CD4-positive, alpha-beta T cell (primary cell): ENCODE measurements at places on chromosomes 7 and 10. TPM values are rescaled to one million over a fixed set of nuclear protein-coding genes. Genes with fewer than 3 reads are reported as not detected.

DNA sequence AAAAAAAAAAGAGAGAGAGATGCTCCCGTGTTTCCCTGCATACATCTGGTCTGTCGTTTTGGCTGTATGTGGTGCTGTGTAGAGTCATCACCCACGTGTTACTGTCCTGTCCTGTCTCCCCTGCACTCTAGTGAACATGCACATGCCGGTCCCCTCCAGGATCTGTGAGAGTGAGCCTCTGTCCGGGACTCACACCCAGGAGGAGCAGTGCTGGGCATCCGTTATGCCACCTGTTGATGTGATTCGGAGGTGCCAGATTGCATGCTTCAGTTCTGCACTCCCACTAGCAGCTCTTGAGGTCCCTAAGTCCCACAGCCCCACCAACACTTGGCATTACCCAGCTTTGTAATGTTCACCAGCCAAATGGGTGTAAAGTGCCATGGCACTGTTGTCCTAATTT lies 16.4 kb downstream of the GHRHR start:
- peaks cover 13% of the 10 kb centered on the region for H3K4me1 ChIP-seq
- H3K27me3 ChIP-seq, result peaks cover 8% of the 10 kb centered on the region
- no peaks in the 10 kb centered on the region for H3K36me3 ChIP-seq
- no peak for DNase-seq
- no peak overlapping the region for H3K27ac ChIP-seq

GRCh38 chr7:101402081-101402779 lies 39.6 kb downstream of the COL26A1 start:
- no peaks in the 10 kb centered on the region for H3K27me3 ChIP-seq
- H3K36me3 ChIP-seq, result no peaks in the 10 kb centered on the region
- DNase-seq, result no peak
- no peak overlapping the region for H3K27ac ChIP-seq

GRCh38 chr7:110061387-110061786 lies 1029.5 kb upstream of the LRRN3 start:
- no peak overlapping the region for H3K4me3 ChIP-seq
- H3K36me3 ChIP-seq, result no peaks in the 10 kb centered on the region
- no peak for DNase-seq
- H3K27me3 ChIP-seq, result no peaks in the 10 kb centered on the region
- H3K4me1 ChIP-seq, result no peaks in the 10 kb centered on the region

GRCh38 chr10:98217801-98218200 lies 50.2 kb downstream of the LOXL4 start:
- H3K27me3 ChIP-seq, result no peaks in the 10 kb centered on the region
- no peaks in the 10 kb centered on the region for H3K4me1 ChIP-seq
- DNase-seq, result no peak
- no peak overlapping the region for H3K4me3 ChIP-seq
- no peak overlapping the region for H3K27ac ChIP-seq

- H3K36me3 ChIP-seq, result no peaks in the 10 kb centered on the region
- no peak for DNase-seq
- H3K27ac ChIP-seq, result no peak overlapping the region
- no peaks in the 10 kb centered on the region for H3K4me1 ChIP-seq
- H3K4me3 ChIP-seq, result no peak overlapping the region
Measured at GRCh38 chr10:43683451-43684291, 35.0 kb upstream of the ZNF32 start.

- no peak for DNase-seq
- H3K4me3 ChIP-seq, result no peak overlapping the region
- H3K36me3 ChIP-seq, result no peaks in the 10 kb centered on the region
- H3K27me3 ChIP-seq, result no peaks in the 10 kb centered on the region
- no peak overlapping the region for H3K27ac ChIP-seq
- peaks cover 5% of the 10 kb centered on the region for H3K4me1 ChIP-seq
Measured at GRCh38 chr7:132760244-132760623, 184.0 kb upstream of the PLXNA4 start.

GSTO1 gene
- total RNA-seq, result 23.9 TPM

- H3K4me1 ChIP-seq, result peaks cover 14% of the 10 kb centered on the region
- no peak for DNase-seq
- no peak overlapping the region for H3K4me3 ChIP-seq
- no peak overlapping the region for H3K27ac ChIP-seq
- H3K27me3 ChIP-seq, result no peaks in the 10 kb centered on the region
Measured at GRCh38 chr7:22858640-22859561, 36.3 kb upstream of the TOMM7 start.

- no peaks in the 10 kb centered on the region for H3K4me1 ChIP-seq
- H3K4me3 ChIP-seq, result no peak overlapping the region
- H3K36me3 ChIP-seq, result no peaks in the 10 kb centered on the region
- no peak for DNase-seq
- H3K27ac ChIP-seq, result no peak overlapping the region
Measured at GRCh38 chr10:130337305-130337640, 201.1 kb downstream of the GLRX3 start.

C7orf57 gene
- total RNA-seq, result 0.56 TPM

DNA sequence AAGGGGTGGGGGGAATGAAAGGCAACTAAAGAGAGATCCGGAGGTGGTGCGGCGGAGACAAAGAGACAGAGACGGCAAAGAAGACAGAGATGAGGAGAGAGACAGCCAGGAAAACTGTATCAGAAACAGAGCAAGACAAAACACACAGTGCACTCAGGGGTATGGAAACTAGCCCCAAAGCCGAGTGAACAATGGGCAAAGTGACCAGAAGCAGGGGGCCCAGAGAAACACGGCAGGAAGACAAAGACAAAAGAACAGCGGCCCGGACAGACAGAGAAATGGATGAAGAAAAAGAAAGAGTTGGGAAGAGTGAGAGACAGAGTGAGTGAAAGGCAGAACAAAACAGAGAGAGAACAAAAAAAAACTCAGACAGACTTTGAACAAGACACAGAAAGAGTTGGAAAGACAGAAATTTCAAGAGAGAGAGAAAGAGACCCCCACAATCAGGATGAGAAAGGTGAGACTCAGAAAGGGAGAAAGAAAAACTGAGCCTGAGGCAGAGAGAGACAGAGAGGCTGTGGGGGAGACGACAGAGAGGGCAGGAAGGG lies 60.6 kb upstream of the PAX2 start:
- no peaks in the 10 kb centered on the region for H3K36me3 ChIP-seq
- H3K27ac ChIP-seq, result no peak overlapping the region

DNA sequence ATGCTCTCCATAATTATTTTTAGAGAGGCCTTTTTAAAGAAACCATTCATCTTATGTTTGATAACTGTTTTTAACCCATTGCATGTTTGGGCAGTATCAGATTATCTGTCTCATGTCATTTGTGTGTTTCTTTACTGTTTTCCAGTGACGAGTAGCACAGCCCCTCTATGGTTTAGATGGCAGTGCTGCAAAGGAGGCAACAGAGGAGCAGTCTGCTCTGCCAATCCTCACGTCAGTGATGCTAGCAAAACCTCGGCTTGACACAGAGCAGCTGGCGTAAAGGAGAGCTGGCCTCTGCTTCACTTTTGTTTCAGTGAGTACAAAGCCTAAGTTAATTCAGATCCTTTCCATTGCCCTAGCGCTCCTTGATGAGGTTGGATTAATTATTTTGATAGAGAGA lies 80.4 kb upstream of the GARIN1A start:
- peaks cover 30% of the 10 kb centered on the region for H3K36me3 ChIP-seq
- no peak for DNase-seq
- H3K27me3 ChIP-seq, result no peaks in the 10 kb centered on the region
- H3K4me3 ChIP-seq, result no peak overlapping the region

DNAJC12 gene
- total RNA-seq, result not detected

- peaks cover 21% of the 10 kb centered on the region for H3K4me1 ChIP-seq
- H3K36me3 ChIP-seq, result peaks cover 5% of the 10 kb centered on the region
- no peak for DNase-seq
- H3K27ac ChIP-seq, result peak overlapping the region; percentile 26
- no peaks in the 10 kb centered on the region for H3K27me3 ChIP-seq
Measured at GRCh38 chr7:37408291-37409228, 40.1 kb downstream of the ELMO1 start.

DNA sequence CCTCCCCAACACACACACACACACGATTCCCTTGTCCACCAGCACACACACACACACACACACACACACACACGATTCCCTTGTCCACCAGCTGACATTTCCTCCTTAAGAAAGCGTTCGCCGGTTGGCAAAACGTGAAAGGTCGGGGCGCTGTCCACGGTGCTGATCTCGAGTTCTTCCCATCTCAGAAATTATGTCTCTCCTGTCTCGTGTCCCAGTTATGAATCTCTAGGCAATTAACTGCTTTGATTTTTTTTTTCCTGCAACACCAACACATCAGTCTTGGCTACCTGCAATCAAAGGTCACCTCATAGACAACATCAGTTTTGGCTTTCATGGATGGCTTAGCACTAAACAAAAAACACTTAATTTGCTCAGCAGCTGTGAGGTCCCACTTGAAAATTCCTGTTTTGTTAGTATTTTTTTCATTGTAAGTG lies 1.9 kb downstream of the INA start:
- H3K27me3 ChIP-seq, result peaks cover 55% of the 10 kb centered on the region
- DNase-seq, result peak; percentile 43
- H3K27ac ChIP-seq, result no peak overlapping the region
- no peak overlapping the region for H3K4me3 ChIP-seq

POU6F2 gene
- total RNA-seq, result not detected

C10orf62 gene
- total RNA-seq, result not detected
